Activated T-cell treated with anti-CD3 and anti-CD28 coated beads, Interleukin-2, amount 50 U/mL, for 4 hours (primary cell): ENCODE measurements at places on chromosomes 2 and 18. TPM values are rescaled to one million over a fixed set of nuclear protein-coding genes. Genes with fewer than 3 reads are reported as not detected.

GRCh38 chr2:234571620-234572407 is 74.9 kb upstream of the ARL4C start:
- DNase-seq: no peak

Gene RAB17
- not detected for total RNA-seq

Gene RBKS
- total RNA-seq: 0.79 TPM

Gene TMEM37
- 0.11 TPM for total RNA-seq

Gene PSTPIP2
- total RNA-seq: 16.4 TPM

Gene KCNF1
- not detected for total RNA-seq

Gene SDC1
- total RNA-seq: 0.73 TPM

GRCh38 chr2:66445925-66446871 is 11.3 kb downstream of the MEIS1 start:
- no peak for DNase-seq

GRCh38 chr2:101087638-101088037 is 63.5 kb downstream of the TBC1D8 start:
- DNase-seq: no peak

GRCh38 chr18:48778344-48779011 is 172.3 kb downstream of the SMAD7 start:
- DNase-seq: no peak
